Activated CD4-positive, alpha-beta memory T cell treated with anti-CD3 and anti-CD28 coated beads for 36 hours (primary cell): ENCODE measurements at places on chromosomes 3 and 15. TPM values are rescaled to one million over a fixed set of nuclear protein-coding genes. Genes with fewer than 3 reads are reported as not detected.

DNA sequence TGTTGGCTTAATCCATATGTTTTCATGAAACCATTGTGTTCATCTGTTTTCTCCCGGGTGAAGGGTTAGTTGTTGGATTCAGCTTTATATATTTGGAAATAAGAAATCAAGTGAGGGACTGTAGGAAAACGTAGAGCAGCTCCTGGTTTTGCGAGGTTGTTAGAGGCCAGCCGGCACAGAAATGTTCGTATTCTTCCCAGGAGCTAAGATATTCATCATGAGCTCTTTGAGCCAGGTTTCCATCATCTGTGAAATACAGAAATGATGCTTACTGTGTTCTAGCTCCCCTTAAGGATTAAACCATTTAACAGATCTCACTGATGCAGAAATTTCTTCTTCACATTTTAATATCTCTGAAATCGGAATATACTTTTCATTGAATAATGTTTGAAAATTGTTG lies 235.5 kb downstream of the PTPRG start:
- H3K4me3 ChIP-seq: no peak overlapping the region
- H3K36me3 ChIP-seq: no peaks in the 10 kb centered on the region
- no peaks in the 10 kb centered on the region for H3K27me3 ChIP-seq
- no peak overlapping the region for H3K27ac ChIP-seq

GRCh38 chr3:72411126-72411525 lies 437.1 kb downstream of the SHQ1 start:
- DNase-seq: no peak
- no peak overlapping the region for H3K27ac ChIP-seq
- peaks cover 89% of the 10 kb centered on the region for H3K4me1 ChIP-seq
- H3K4me3 ChIP-seq: no peak overlapping the region

DNA sequence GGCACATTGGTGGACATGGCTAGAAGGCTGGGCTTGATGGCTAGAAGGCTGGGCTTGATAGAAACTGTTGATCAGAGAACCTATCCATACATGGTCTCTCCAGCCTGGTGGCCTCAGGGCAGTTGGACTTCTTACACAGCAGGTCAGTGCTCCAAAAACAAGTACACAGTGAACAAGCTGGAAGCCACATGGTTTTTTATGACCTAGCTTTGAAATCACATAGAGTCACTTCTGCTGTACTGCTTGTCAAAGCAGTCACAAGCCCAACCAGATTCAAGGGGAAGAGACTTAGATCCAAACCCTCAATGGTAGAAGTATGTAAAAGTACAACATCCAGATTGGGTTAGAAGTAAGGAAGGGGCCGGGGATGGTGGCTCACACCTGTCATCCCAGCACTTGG lies 89.4 kb upstream of the HES1 start:
- DNase-seq: no peak
- H3K36me3 ChIP-seq: peaks cover 4% of the 10 kb centered on the region
- H3K4me3 ChIP-seq: no peak overlapping the region
- H3K4me1 ChIP-seq: no peaks in the 10 kb centered on the region
- no peaks in the 10 kb centered on the region for H3K27me3 ChIP-seq

DNA sequence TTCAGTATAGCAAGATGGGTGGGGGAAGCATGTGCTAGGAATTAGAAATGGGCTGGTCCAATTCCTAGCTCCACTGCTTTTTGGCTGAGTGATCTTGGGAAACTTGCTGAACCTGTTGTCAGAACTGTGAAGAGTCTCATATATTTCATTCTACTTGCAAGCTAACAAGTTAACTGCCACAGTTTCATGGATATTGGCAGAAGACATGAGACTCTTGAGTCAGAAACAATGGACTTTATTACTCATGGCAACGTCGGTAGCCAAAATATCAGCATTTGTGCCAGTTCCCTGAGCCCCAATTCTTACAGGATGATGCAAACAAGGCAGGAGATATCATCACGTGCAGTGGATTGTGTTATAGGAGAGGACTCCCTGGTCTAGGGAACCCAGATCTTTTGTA lies 26.6 kb upstream of the PLAAT1 start:
- no peaks in the 10 kb centered on the region for H3K4me1 ChIP-seq
- H3K36me3 ChIP-seq: no peaks in the 10 kb centered on the region
- H3K27ac ChIP-seq: no peak overlapping the region
- H3K27me3 ChIP-seq: no peaks in the 10 kb centered on the region
- H3K4me3 ChIP-seq: no peak overlapping the region
- DNase-seq: no peak

DNA sequence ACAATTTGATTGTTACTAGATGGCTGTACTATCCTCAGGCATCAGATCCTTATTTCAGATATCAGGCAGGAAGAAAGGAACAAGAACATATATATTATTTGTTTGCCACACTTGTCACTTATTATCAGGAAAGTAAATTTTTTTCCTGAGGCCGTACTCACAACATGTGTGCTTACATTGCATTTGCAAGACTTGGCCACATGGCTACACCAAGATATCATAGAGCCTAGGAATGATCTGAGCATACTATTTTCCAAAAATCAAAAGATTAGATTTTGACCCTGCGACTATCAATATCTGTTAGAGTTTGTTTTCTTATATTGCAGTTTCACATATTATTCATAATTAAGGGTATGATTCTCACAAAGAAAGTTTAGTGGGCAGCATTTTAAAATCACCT lies 426.2 kb upstream of the BCHE start:
- DNase-seq: no peak
- no peak overlapping the region for H3K27ac ChIP-seq
- H3K4me3 ChIP-seq: no peak overlapping the region

GRCh38 chr3:42009456-42009855 lies 47.6 kb upstream of the ULK4 start:
- peaks cover 1% of the 10 kb centered on the region for H3K36me3 ChIP-seq
- H3K4me1 ChIP-seq: peaks cover 18% of the 10 kb centered on the region
- no peak overlapping the region for H3K4me3 ChIP-seq
- no peaks in the 10 kb centered on the region for H3K27me3 ChIP-seq
- no peak overlapping the region for H3K27ac ChIP-seq

DNA sequence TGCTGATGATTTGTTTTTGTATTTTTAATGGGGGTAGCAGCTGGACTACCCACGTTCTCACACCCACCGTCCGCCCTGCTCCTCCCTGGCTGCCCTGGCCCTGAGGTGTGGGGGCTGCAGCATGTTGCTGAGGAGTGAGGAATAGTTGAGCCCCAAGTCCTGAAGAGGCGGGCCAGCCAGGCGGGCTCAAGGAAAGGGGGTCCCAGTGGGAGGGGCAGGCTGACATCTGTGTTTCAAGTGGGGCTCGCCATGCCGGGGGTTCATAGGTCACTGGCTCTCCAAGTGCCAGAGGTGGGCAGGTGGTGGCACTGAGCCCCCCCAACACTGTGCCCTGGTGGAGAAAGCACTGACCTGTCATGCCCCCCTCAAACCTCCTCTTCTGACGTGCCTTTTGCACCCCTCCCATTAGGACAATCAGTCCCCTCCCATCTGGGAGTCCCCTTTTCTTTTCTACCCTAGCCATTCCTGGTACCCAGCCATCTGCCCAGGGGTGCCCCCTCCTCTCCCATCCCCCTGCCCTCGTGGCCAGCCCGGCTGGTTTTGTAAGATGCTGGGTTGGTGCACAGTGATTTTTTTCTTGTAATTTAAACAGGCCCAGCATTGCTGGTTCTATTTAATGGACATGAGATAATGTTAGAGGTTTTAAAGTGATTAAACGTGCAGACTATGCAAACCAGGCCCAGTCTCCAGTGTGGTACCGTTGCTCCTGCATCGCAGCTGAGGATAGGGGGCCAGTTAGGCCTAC lies 1.4 kb upstream of the FES start:
- H3K27me3 ChIP-seq: peaks cover 6% of the 10 kb centered on the region
- H3K27ac ChIP-seq: peak overlapping the region; percentile 60
- H3K4me3 ChIP-seq: peak overlapping the region; percentile 5

DNA sequence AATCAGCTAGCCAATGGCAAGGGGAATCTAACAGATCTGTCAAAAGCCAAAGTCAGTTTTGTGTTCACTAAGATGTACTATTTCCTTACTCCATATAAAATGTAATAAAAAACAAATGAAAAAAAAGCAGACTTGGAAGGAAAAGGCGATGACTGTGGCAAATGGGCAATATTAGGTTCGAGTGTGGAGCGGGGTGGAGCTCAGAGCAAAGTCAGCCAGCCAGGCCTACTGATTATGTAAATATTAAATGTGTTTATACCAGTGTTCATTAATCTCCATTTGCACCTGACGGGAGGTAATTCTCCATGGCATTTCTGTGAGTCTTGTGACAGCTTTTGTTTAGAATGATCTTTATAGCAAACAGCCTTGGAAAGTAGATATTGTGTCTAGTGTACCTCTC lies 96.2 kb upstream of the KCNMB2 start:
- H3K4me3 ChIP-seq: no peak overlapping the region
- no peaks in the 10 kb centered on the region for H3K36me3 ChIP-seq
- no peaks in the 10 kb centered on the region for H3K27me3 ChIP-seq
- DNase-seq: no peak
- no peaks in the 10 kb centered on the region for H3K4me1 ChIP-seq
- H3K27ac ChIP-seq: no peak overlapping the region

- DNase-seq: peak; percentile 83
- peak overlapping the region; percentile 25 for H3K4me3 ChIP-seq
- peaks cover 10% of the 10 kb centered on the region for H3K36me3 ChIP-seq
- peak overlapping the region; percentile 98 for H3K27ac ChIP-seq
These were observed 17.3 kb upstream of the FURIN start for GRCh38 chr15:90851114-90851513.

Gene GOLGA6L4
- 0.92 TPM for total RNA-seq

Gene AP3B2
- not detected for total RNA-seq

Gene ADAMTSL3
- not detected for total RNA-seq

Gene ISL2
- total RNA-seq: 0.15 TPM

Gene ANKRD34C
- not detected for total RNA-seq

Gene NEDD4
- 18.7 TPM for total RNA-seq

Gene BCHE
- total RNA-seq: not detected

Gene C2CD4B
- 1.5 TPM for total RNA-seq
